ENCODE measurements at places on chromosomes 7 and 10.

DNA sequence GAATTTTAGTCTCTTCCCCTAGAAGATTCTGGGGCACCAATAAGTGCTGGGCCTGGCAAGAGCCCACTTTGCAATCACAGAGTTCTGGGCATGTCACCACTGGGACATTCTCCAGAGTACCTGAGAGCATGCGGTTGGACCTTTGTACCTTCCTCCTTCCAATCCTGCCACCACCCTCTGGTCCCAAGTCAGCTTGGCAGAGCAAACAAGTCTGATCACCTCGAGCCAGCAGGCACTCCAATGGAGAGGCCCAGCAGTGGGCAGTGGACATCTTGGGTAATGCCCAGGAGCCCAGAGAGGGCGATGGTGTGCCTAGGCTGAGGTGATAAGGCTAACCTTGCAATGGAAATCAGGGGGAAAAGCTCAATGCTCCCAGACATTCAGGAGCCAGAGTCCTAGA is 43.4 kb downstream of the SH3PXD2A start:
- peak; percentile 77 for DNase-seq

DNA sequence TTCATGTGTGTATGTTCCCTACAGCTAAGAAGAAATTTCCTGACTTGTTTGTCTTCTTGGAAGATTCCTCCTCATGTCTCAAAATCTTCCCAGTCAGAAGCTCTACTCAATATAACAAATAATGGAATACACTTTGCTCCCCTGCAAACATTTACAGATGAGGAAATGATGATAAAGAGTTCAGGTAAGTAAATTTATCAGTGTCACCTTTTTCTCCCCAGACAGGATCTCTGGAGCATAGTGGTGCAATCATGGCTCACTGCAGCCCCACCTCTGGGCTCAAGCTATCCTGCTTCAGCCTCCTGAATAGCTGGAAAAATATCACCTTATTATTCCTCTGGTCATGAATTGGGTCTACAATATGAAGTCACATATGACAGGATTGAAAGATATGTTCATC is 25.5 kb downstream of the ACADSB start:
- DNase-seq = no peak

GRCh38 chr10:108413954-108414353 is 1249.4 kb upstream of the SORCS1 start:
- DNase-seq = no peak

DNA sequence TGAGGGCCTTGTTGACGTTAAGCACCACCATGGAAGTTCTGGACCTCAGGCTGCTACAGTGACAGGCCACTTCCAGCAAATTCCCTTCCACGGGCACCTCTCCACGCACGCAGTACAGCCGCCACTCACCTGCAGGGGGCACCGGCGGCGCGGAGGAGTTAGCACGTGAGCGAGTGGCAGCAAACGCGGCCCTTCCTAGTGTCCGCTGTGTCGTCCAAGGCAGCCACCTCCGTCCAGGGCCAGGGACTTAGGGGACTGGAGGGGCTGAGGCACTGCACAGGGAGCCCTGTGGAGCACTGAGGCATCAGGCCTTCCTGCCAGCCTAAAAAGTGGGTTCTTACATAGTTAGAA is 164.4 kb downstream of the SVIL start:
- DNase-seq = no peak
